Stimulated activated CD4-positive, alpha-beta T cell treated with anti-CD3 and anti-CD28 coated beads, Interleukin-2, amount 100 ng/mL, for 4 hours (primary cell): ENCODE measurements at places on chromosomes 5 and 9.
A peak's percentile ranks its signal among the peaks of the same experiment; 100 is the strongest.

GRCh38 chr5:7210549-7210948, 185.4 kb upstream of the ADCY2 start:
- DNase-seq: no peak

GRCh38 chr5:146001544-146002190, 65.3 kb downstream of the SH3RF2 start:
- no peak for DNase-seq

GRCh38 chr9:134150557-134151214, 13.7 kb downstream of the RNU6ATAC start:
- DNase-seq: no peak

- no peak for DNase-seq
These were observed 682.3 kb upstream of the ST8SIA4 start for GRCh38 chr5:101585366-101585765.

GRCh38 chr9:6414247-6414641, 1.2 kb downstream of the UHRF2 start:
- DNase-seq: no peak

- DNase-seq: no peak
These were observed 34.8 kb downstream of the TRPC7 start for GRCh38 chr5:136330353-136331038.

- peak; percentile 33 for DNase-seq
These were observed 55.7 kb downstream of the TSSK1B start for GRCh38 chr5:113378959-113379541.

- DNase-seq: no peak
These were observed at the start of gene NKD2 for GRCh38 chr5:1008451-1009358. Gene NKD2, plus strand, starts transcription at chr5:1008802. Its CDS starts 256 bp downstream, at chr5:1009058.

GRCh38 chr9:69746859-69747560, 12.8 kb downstream of the PTAR1 start:
- DNase-seq: no peak

DNA sequence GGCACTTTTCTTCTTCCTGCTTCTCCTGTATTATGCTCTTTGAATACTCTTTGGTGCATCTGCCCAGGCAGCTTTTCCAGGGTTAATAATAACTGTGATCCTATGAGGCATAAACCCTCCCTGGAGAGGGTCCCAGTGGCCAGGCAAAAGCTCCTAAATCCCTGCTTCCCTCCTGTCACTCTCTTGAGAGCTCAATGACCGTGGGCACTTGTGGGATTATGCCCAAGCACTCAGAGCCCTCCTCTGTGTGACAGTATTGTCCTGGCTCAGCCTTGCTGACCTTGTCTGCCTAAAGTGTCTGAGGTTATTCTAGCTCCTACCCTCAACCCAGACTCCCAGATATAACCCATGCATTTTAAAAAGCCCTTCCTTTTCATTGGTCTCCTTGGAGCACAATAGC, 51.9 kb downstream of the GALNT10 start:
- DNase-seq: no peak

DNA sequence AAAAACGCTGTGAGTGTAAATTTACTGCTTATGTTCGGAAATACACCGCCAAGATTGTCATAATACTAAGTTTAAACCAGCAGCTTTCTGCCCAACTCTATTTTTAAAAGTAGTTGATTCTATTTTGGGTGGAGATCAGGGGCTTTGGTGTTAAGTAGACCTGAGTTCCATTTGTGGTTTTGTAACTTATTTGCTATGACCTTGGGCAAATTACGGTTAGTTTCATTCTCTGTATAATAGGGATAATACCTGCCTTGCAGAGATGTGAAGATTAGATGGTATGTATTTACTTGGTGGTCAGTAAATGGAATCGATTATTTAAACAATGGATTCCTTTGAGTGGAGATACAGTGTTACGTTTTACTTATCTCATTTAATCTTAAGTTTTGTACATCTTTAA, 1.6 kb downstream of the RAD23B start:
- no peak for DNase-seq

DNA sequence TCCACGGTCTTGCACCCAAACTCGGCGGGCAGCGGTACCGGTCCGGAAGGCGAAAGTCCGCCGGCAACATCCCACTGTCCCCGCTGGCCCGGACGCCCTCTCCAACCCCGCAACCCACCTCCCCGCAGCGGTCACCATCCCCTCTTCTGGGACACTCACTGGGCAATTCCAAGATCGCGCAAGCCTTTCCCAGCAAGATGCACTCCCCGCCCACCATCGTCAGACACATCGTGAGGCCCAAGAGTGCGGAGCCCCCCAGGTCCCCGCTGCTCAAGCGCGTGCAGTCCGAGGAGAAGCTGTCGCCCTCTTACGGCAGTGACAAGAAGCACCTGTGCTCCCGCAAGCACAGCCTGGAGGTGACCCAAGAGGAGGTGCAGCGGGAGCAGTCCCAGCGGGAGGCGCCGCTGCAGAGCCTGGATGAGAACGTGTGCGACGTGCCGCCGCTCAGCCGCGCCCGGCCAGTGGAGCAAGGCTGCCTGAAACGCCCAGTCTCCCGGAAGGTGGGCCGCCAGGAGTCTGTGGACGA, 33.3 kb downstream of the CD180 start:
- no peak for DNase-seq

GRCh38 chr5:124195411-124195810, 551.0 kb downstream of the ZNF608 start:
- DNase-seq: no peak

- no peak for DNase-seq
These were observed 77.4 kb upstream of the DMRT1 start for GRCh38 chr9:764105-764524.

DNA sequence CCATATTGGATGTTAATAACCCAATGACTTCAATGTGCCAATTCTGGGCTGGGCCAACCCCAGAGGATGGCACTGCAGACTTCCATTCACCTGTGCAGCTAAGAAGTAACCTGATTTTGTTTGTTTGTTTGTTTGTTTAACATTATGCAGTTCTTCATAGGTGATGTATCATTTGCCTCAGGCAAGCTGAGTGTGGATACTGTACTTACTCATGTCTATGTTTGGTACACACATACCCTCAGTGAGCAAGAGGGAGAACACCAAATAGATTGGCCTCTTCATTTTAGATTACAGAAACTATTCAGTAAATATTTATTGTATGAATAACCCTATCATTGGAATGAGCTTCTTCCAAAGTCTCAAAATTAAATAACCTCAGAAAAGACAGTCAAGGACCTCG, 180.2 kb upstream of the SMC2 start:
- DNase-seq: no peak

- no peak for DNase-seq
These were observed 459.1 kb downstream of the EBF1 start for GRCh38 chr5:158640593-158640980.

DNA sequence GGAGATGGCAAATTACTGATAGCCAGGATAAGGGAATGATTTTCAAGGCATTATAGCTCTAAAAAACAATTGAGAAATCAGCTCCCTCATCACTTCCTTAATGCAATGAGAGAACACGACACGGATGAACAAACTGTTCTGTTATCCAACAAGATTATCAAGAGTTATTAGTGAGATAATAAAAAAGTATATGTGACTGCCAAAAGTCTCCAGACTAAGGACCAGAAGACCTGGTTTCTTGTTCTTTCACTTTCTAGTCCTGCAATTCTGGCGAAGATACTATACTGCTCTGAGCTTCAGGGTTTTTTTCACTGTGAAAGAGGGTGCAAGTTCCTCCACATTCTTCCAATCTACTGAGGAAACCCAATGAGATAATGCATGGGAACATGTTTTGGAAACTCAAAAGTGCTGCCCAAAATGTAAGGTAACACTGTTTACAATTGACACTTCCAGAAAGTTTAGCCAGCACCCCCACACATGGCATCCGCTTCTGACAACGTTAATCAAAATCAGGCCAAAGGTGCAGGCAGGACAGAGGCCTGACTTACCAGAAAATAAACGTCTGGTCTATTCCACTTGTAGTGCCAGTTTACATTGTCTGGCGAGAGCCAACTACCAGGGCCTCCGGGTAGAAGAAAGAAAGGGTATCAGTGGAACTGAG, 254.2 kb downstream of the DOCK8 start:
- no peak for DNase-seq

GRCh38 chr9:112119225-112120029, 55.7 kb downstream of the SUSD1 start:
- DNase-seq: no peak

DNA sequence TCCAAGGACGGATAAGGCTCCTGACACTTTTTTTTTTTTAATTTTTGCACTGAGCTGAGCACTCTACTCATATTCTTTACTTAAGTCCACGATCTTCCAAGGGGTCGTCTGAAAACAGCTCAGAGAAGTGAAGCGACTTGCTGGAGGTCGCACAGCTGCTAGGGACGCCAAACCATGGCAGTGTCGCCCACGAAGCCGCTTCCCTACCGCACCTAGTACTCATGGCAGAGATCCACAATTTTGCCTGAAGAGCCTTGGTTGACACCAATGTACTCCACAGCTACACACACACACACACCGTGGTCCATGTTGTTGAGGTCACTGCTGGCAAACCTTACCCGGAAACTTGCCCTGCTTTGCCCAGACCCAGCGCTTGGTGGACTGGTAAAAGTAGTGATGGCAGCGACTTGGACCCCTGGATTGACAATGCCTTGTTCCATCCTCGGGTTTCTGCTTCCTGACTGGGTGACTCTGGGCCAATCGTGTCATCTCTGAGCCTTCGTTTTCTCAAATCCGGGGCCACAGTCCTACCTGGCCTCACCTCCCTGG, 521 bp upstream of the SLIT3 start:
- DNase-seq: no peak

DNA sequence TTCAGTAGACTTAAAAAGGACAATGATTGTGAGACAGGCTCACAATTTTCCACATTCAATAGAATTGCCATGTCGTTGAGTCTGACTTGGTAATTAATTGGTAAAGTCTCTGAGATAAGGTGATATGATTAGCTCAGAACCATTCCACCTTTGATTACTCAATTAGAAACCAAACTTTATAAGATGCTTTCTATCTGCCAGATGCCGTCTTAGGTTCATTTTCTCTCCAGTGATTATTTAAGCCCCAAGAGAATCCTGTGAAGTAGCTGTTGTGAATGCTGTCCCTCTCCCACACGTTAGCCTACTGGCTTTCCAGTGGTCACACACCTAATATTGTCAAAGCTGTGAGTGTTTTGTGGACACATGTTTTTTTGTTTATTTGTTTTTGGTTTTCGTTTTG, 528.9 kb upstream of the ZNF462 start:
- DNase-seq: no peak

GRCh38 chr5:139647506-139648204, 494 bp upstream of the CXXC5 start:
- no peak for DNase-seq

DNA sequence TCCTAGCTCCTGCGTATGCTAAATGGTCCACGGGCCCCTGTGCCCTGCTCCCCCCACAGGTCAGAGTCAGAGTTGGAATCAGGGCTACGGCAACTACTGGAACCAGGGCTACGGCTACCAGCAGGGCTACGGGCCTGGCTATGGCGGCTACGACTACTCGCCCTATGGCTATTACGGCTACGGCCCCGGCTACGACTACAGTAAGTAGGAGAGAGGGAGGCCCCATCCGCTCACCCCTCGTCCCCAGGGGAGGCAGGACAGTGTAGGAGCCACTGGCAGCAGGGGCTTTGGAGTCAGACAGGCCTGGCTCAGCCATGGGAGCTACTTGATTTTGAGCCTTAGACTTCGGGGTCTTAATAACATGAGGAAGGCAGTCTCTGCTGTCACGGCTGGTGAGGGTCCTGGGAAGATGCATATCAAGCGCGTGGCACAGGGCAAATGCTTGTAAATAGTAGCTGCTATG, 5.8 kb downstream of the HNRNPAB start:
- DNase-seq: no peak

DNA sequence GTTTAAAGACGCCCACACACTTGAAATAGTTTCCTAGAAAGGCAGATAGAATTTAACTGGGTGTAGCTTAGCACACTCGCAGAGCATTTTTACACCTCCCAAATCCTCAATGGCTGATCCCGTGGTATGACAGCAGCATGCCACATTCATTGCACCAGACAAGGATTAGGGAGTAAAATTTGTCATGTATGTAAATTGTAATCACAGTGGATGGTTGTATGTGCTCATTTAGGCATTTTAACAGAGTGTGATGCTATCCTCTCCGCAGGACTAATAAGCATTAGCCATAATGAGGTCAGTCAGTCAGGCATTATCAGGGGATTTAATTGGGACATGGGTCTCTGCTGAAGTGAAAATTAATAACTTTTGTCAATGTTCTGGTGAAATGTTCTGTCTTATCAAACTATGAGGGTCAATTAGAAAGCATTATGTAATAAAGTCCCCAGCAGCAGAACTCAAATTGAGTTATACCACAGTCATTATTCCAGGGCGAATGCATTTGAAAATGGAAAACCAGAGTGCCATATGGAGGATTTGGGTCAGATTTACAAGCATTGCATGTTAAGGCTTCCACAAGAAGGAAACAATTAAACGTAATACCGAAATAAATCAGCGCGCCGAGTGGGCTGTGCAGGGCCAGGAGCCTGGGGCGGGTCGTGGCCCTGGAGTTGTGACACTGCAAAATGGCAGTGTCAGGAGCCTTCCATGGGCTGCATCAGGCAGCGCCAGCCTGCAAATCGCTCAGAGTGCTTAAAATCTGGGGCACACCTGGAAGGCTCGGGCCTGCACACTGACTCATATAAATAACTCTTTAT, 602.2 kb downstream of the BNC2 start:
- DNase-seq: no peak

GRCh38 chr5:170508036-170508435, 4.2 kb downstream of the KCNIP1 start:
- DNase-seq: no peak

- no peak for DNase-seq
These were observed 30.2 kb downstream of the LRRTM2 start for GRCh38 chr5:138844812-138845513.

GRCh38 chr9:130491830-130492482, 47.2 kb downstream of the ASS1 start:
- no peak for DNase-seq

DNA sequence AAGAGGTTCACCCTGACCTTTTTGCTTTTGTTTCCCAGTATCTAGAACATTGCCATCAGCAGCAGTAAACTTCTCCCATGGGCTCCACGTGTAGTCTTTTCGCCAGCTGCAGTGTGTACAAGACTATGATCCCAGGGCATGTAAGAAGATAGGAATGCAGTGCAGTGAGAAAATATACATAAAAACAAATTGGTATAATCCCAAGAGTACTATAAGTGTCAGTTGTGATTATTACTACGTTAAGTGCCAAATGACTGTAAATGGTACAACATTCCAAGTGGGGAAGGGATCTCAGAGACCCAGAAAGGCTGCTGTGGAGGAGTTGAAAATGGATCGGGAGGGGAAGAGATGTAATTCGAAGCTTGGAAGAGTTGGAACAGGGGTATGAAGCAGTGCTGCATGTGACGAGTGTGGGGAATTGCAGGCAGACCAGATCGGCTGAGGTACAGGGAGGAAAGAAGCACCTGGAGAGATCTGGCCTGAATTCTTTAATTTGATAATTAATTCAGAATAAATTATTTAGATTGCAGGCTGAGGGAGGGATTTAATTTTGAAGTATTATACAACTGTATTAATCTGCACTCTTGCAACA, 95.1 kb downstream of the FBXL7 start:
- DNase-seq: no peak

- DNase-seq: peak; percentile 98
These were observed at the start of gene EXOSC2 for GRCh38 chr9:130693426-130694191. Gene EXOSC2, plus strand, starts transcription at chr9:130693780. Its CDS starts 12 bp downstream, at chr9:130693792.
